ENCODE measurements at places on chromosomes 7 and 10. TPM values are rescaled to one million over a fixed set of nuclear protein-coding genes. Genes with fewer than 3 reads are reported as not detected.

Gene OR2A5
- total RNA-seq = not detected

Gene KLF14
- total RNA-seq = not detected

Gene THNSL1
- 5.0 TPM for total RNA-seq

Gene PROSER2
- 27.8 TPM for total RNA-seq

Gene SOSTDC1
- total RNA-seq = not detected

Gene HTR5A
- not detected for total RNA-seq

Gene PAPOLB
- under 0.01 TPM for total RNA-seq

Gene FOXP2
- total RNA-seq = 5.3 TPM

Gene ASAH2B
- 5.9 TPM for total RNA-seq

Gene ANKRD2
- 0.26 TPM for total RNA-seq

Gene SPACDR
- 0.38 TPM for total RNA-seq

Gene LRRD1
- 0.13 TPM for total RNA-seq

Gene C7orf57
- 2.4 TPM for total RNA-seq

Gene KCNIP2
- 0.51 TPM for total RNA-seq

Gene ACTL6B
- not detected for total RNA-seq

Gene NEUROG3
- not detected for total RNA-seq

Gene LZTS2
- total RNA-seq = 30.0 TPM

Gene C7orf33
- total RNA-seq = not detected

Gene KMT2E
- 79.8 TPM for total RNA-seq

Gene TLX1
- total RNA-seq = not detected

Gene GNGT1
- not detected for total RNA-seq

Gene NME8
- not detected for total RNA-seq

Gene PALS2
- total RNA-seq = 24.5 TPM

Measured in bronchial epithelial cell (primary cell).